Stimulated activated CD8-positive, alpha-beta memory T cell treated with anti-CD3 and anti-CD28 coated beads, Interleukin-12 subunit alpha, Interleukin-12 subunit beta, amount 100 ng/mL, for 4 hours (primary cell): ENCODE measurements at places on chromosomes 1 and 21.

GRCh38 chr1:248862998-248863881 lies 4.4 kb upstream of the ZNF692 start:
- peak; percentile 66 for DNase-seq

GRCh38 chr1:98176414-98176813 lies 255.6 kb upstream of the DPYD start:
- DNase-seq, result no peak

GRCh38 chr1:80534606-80535360 lies 1266.0 kb upstream of the ADGRL2 start:
- no peak for DNase-seq

DNA sequence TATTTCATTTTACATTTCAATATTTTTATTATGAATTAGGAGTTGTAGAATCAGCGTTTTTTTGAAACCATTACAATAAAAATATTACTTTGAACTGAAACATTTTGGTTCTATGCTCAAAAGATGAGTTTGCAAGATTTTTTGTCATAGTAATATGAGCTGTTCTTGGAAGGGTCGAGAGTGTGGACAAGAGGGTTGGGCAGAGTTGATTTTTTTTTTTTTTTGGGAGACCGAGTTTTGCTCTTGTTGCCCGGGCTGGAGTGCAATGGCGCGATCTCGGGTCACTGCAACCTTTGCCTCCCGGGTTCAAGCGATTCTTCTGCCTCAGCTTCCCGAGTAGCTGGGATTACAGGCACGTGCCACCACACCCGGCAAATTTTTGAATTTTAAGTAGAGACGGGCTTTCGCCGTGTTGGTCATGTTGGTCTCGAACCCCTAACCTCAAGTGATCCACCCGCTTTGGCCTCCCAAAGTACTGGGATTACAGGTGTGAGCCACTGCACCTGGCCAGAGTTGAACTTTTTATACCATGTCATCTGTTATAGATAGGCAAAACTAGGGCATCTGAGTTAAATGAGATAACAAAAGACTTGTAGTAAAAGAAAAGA lies 3.3 kb downstream of the CACYBP start:
- DNase-seq, result no peak

DNA sequence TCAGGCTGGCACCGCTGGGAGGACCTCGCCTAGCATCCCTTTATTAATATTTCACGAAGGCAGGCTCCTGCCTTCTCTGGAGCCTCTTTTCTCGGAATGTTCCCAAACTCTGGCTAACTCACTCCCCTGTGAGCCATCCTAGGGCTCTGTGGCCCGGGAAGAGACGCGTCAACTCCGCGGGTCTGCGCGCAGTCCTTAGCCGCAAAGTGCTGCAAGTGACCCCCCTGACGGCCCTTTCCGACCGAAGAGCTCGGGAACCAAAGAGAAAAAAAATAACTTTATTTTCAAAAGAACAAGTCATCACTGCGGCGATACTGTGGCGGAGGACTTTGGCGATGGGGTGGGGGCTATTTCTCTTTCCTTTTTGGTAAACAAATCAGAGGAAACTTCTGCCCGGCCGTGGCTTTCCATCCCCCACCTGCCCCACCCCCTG lies 14.6 kb downstream of the NR5A2 start:
- DNase-seq, result no peak

- DNase-seq, result no peak
Measured at GRCh38 chr1:244050014-244050834, 859 bp upstream of the ZBTB18 start.

DNA sequence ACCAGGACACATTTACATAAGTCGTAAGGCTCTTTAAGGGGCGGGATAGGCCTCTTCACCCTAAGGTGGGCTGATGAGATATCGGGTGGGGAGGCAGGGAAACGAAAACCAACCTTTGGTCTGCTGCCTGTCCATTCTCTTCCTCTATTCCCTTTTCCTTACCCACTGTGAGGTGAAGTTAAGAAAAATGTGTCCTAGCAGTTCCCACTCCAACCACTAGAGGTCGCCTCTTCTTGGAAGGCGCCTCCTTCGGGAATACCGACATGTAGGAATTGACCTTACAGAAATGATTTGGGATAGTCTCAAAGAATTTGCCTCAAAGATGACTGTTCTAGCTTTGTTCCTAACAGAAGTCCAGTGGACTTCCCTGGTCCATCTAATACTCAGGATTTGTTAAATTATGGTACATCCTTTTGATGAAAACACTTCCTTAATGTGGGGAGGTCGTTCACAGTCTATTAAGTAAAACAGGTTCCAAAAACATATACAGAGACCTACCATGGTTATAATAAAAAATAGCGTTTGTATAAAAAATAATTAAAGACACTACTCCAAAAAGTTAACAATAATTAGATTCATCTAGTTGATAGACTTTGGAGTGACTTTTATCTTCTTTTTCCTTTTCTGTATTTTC lies 14.1 kb downstream of the AZIN2 start:
- DNase-seq, result no peak

- DNase-seq, result no peak
Measured at GRCh38 chr1:19792237-19793002, 7.3 kb downstream of the TMCO4 start.

GRCh38 chr1:193794239-193794638 lies 607.8 kb upstream of the B3GALT2 start:
- no peak for DNase-seq

DNA sequence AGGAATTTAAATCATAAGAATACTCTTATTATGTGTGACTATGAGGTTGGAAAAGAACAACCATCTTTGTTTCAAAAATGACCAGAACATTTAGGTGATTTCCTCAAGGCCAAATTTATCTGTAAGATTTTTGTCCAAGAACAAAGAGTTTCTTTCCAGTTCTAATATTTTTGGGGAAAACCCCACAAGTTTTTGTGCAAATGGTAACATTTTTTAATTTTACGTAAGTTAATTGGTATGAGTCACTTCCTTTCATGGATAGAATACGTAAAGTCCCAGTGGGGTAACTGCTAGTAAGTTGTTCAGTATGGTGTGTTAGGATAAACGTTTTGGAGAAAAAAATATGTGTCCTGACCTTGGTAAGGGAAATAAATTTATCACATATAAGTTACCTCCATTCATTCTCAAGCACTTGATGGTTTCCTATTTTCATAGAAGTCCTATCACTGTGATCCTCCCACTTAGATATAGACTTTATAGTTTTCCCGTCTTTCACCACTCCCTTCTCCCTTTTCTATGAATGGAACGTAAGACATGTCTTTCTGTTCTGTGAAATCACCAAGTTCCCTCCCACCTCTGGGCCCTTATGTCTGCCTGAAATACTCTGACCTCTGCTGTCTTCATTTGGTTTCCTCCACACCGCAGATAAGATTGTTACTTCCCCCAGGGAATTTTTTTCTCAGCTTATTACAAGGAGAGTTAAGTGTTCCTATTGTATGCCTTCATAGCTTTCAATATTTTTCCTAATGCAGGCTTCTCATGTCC lies 34.9 kb upstream of the TSNAX start:
- DNase-seq, result no peak

DNA sequence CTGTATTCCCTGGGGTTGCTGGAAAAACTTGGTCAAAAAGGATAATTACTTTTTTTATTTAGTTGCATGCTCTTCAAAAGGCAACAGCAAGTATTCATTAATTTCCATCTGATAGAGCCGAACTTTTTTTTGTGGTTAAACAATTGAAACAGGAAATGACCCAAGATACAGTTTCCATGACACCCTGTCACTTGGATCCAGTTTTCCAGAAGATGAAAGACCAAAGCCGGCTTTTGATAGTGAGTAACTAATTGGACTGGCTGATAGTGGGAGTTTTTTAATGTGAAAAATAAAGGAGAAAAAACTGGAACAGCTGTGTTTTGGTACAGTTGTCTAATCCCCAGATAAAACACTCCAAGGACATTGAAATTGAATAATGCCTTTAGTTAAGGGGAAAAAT lies 33.0 kb downstream of the CACHD1 start:
- no peak for DNase-seq

- DNase-seq, result no peak
Measured at GRCh38 chr1:179779645-179780272, 36.7 kb downstream of the FAM163A start.

- no peak for DNase-seq
Measured at GRCh38 chr1:81671038-81671437, 129.7 kb upstream of the ADGRL2 start.

DNA sequence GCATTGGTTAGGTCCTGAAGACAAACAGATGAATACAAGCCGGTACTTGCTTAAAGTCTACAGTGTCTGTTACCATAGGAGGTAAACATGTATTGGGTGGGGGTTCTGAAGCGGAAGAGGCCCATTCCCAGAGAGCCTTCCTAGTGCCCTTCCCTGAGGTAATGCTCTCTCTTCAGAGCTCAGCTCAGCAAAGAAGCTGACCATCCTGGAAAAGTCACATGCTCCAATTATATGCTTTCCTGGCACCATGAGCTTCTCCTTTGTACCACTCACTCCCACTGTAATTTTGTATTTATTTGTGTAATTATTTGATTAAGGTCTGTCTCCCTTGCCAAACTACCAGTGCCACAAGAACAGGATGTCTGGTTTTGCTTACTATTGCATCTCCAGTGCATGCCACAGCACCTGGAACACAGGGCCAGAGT lies 42.0 kb downstream of the RAB3B start:
- no peak for DNase-seq

DNA sequence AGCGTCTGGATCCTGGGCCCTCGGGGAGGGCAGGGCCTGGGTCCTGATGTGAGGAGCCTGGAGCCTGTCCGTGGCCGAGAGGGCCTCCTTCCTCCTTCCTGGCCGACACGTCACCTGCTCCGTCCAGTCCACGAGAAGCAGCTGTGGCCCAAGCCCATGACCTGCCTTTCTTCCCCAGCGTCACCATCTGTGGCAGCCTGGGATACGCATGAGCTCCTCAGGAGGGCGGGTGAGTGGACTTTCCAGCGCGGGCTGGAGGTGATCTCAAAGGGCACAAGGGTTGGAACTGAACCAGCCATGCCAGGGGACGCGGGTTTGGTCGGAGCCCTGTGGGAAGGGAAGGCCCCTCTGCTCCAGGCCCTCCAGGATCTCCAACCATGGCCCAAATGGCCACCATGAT lies 90.4 kb downstream of the DHRS3 start:
- no peak for DNase-seq

DNA sequence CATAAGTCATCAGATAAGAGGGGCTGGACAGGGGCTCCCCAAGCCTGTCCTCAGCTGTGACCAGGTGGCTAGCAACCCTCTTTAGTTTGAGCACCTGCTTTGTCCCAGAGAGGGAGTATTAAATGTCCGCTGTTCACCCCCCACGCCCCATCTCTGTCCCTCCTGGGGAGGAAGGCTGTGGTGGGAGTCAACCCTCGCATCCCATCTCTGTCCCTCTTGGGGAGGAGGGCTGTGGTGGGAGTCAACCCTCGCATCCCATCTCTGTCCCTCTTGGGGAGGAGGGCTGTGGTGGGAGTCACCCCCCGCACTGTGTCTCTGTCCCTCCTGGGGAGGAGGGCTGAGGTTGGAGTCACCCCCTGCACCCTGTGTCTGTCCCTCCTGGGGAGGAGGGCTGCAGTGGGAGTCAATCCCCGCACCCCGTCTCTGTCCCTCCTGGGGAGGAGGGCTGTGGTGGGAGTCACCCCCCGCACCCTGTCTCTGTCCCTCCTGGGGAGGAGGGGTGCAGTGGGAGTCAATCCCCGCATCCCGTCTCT lies 72.6 kb upstream of the ABCG1 start:
- DNase-seq, result no peak

DNA sequence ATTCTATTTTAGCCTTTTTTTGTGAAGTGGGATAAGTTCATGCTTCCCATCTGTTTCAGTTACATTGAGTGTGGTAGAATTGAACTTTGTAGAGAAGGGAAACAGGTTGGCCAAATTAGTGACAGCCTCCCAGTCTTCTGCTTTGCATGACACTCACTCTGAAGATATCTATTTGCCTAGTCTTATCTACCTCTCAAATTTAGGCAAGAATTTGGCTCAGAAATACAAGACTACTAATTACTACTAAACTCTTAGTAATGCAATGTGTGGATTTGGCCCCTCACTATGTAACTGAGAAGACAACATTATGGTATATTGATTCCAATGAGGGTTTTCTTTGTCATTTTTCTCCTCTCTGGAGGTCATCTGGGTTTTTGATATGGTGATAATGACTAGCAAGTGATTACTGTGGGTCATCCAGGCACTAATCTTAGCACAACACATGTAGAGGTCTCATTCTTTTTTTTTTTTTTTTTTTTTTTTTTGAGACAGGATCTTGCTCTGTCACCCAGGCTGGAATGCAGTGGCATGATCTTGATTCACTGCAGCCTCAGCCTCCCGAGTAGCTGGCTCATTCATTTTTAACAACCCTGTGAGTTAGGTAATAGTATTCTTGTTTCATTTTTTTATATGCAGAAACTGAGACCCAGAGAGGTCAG lies 6.3 kb downstream of the FAM20B start:
- no peak for DNase-seq

- DNase-seq, result no peak
Measured at GRCh38 chr1:230867101-230867902, 1.0 kb downstream of the C1orf198 start.

DNA sequence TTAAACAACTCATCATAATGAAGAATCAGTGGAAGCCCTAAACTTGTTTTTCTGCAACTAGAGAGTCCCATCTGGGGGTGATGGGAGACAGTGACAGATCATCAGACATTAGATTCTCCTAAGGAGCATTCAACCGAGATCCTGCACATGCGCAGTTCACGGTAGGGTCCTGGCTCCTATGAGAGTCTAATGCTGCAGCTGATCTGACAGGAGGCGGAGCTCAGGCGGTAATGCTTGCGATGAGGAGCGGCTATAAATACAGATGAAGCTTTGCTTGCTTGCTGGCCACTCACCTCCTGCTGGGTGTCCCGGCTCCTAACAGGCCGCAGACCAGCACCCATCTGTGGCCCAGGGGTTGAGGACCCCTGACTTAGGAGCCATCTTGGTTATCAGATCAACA lies 247.2 kb downstream of the FMN2 start:
- no peak for DNase-seq

- no peak for DNase-seq
Measured at GRCh38 chr1:207672522-207673130, 27.7 kb downstream of the CR1L start.

GRCh38 chr21:42836767-42837301 lies 42.5 kb downstream of the WDR4 start:
- no peak for DNase-seq

GRCh38 chr1:53655931-53656746 lies 82.8 kb downstream of the GLIS1 start:
- DNase-seq, result no peak

- no peak for DNase-seq
Measured at GRCh38 chr1:9780554-9781110, 43.1 kb downstream of the CLSTN1 start.

GRCh38 chr1:77950873-77951272 lies 28.0 kb downstream of the FUBP1 start:
- no peak for DNase-seq

DNA sequence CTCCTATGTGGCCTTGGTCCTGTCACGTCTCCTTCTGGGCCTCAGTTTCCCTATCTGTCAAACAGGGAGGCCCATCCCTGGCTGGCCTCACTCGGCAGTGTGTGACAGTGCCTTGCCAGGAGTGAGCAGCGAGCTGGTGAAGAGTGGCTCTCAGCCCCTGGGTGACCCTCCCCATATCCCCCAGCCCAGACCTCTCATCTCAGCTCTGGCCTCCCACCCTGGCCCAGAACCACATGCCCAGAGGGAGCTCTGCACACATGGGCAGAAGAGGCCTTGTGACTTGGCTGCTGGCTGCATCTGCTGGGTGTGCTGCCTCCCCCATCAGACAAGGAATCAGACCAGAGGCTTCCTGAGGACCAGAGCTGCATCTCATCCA lies 19.5 kb upstream of the PADI1 start:
- no peak for DNase-seq

- DNase-seq, result no peak
Measured at GRCh38 chr1:7705048-7705907, 65.8 kb upstream of the VAMP3 start.
